ENCODE measurements at places on chromosomes 2 and 18.

GRCh38 chr18:62939926-62940325, 224.6 kb downstream of the PHLPP1 start:
- no peak for DNase-seq

GRCh38 chr18:55290898-55291297, 297.1 kb downstream of the TCF4 start:
- DNase-seq = no peak

GRCh38 chr2:161204846-161205245, 44.6 kb downstream of the TANK start:
- DNase-seq = no peak

- DNase-seq = no peak
Observed at GRCh38 chr2:219486380-219486959, 12.2 kb upstream of the GMPPA start.

DNA sequence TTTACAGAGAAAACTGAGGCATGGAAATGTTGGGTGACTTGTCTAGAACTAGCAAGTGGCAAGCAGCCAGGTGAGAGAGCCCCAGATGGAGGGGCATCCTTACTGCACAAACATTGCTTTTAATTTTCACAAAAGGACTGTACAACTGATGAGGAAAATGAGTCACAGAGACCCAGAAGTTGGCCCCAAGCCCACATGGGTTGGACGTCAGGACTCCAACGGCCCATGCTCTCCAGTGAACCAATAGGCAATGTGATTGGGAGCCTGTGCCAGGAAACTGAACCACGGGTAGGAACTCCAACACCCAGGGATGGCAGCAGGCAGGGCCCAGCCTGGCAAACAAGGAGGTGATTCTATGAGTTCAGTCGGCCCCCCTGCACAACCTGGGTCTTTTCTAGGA, 50.8 kb downstream of the PID1 start:
- DNase-seq = no peak

DNA sequence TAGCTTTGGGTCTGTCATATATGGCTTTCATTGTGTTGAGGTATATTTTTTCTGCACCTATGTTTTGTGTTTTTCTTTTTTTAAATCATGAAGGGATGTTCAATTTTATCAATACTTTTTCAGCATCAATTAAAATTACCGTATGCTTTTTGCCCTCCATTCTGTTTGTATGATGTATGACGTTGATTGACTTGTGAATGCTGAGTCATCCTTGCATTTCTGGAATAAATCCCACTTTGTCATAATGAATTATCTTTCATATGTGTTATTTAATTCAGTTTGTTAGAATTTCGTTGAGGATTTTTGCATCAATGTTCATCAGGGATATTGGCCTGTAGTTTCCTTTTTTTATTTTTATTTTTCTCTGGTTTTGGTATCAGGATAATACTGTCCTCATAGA, 790.9 kb downstream of the TMEM182 start:
- no peak for DNase-seq

DNA sequence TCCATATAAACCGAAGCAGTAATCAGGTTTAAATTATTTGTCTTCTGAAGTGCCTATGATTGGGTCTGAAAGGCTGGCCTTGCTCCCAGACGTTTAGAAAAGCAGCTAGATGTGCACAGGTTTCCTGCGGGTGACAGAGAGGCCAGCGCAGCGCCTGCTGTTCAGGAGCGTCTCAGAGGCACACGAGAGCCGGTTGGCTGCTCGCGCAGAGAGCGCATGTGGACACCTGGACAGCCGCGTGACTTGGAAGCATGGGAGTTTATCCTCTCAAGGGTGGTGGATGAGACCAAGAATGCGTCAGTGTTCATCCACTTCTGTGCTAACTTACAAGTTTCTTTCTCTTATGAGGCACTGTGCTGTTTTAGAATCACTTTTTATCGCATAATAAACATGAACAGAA, 303.7 kb downstream of the PTGR3 start:
- DNase-seq = no peak

DNA sequence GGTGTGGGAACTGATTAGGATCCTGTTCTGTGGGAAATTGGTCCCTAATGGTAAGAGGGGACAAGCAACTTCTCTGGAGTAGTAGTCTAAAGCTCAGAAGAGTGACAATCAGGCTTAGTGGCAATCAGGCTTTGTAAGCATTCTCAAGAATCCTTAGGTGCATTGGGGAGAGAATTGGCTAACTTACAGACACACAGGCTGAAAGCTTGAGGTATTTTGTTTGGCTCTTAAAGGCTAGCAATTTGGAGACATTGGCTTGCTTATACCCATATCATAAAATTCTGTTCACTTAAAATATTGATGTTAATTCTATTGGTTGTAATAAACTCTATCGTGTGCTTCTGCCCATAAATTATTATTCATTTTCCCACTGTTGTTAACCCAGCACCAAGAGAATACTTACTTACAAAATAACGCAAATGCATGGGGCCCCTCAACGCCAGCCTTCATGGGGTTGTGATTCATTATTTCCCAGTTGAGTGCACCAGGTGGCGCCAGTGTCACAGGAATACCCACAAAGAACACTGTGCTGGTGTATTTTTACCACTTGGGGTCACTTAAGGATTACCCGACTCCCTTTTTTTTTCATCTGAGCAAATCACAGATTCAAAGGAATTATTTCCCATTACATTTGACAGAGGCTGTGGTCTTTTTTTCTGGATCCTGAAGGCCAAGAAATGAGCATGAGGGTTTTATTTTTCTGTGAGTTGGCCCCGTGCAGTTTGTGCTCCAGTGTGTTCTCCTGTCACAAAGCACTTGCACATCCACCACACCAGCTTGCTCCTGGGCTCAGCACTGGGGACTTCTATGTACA, 45.5 kb downstream of the DDX1 start:
- peak; percentile 55 for DNase-seq

GRCh38 chr2:225310745-225311144, 88.8 kb upstream of the NYAP2 start:
- DNase-seq = no peak

- DNase-seq = no peak
Observed at GRCh38 chr2:85727798-85728197, 26.0 kb upstream of the ATOH8 start.

GRCh38 chr2:210480079-210480478, 3.5 kb upstream of the LANCL1 start:
- DNase-seq = no peak

GRCh38 chr2:222127660-222128059, 171.1 kb downstream of the PAX3 start:
- no peak for DNase-seq

GRCh38 chr2:234565842-234566619, 69.2 kb upstream of the ARL4C start:
- DNase-seq = no peak

- no peak for DNase-seq
Observed at GRCh38 chr18:74399091-74399887, 57.8 kb downstream of the DIPK1C start.

- DNase-seq = no peak
Observed at GRCh38 chr2:224865016-224865415, 148.9 kb upstream of the CCDC195 start.

DNA sequence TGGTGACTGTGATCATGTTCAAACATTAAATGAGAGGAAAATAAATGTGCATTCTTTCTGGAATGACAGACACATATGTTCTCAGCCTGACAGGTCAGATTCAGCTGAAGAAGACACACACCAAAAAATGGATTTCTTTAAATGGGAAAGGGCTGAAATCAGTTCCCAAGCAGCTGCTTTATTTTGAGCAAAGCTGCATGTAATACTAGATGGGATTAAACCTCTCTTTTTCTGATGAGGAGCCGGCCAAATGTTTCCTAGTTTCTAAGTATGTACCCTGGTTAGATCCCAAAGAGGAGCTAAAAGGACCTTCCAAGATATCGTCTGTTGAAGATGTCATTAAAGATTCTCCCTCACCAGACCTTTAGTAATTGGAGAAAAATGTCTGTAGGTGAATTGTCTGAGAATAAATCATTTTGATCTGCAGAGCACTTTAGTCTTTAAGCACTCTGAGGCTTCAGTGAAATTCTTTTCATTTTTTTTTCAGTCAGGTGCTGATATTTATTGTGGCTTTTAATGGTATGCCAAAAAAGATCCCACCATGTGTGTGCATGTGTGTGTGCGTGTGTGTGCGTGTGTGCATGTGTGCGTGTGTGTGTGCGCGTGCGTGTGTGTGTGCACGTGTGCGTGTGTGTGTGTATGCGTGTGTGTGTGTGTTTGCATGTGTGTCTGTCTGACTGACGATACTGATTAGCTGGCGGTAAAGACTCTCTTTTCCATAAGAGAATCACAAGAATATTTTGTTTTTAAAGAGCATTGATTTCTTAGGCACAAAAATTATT, 175.8 kb downstream of the IRS1 start:
- DNase-seq = no peak

DNA sequence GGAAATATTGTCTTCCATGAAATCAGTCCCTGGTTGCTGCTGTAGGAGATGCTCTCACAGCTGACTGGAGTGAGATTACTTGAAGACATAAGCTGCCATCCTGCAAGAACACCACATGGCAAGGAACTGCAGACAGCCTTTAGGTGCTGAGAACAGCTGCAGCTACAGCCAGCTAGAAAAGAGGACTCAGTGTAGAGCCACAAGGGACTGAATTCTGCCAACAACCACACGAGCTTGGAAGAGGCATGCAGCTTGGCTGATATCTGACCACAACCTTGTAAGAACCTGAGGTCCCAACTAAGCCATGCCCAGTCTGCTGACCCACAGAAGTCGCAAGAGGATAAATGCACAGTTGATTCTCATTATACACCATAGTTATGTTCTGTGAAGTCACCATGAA, 181.8 kb upstream of the ARL4C start:
- no peak for DNase-seq

- DNase-seq = no peak
Observed at GRCh38 chr2:106638580-106638979, 151.4 kb downstream of the CD8B2 start.

GRCh38 chr18:58896268-58896667, 31.6 kb downstream of the ZNF532 start:
- no peak for DNase-seq

GRCh38 chr18:36424741-36425142, 127.2 kb downstream of the FHOD3 start:
- no peak for DNase-seq

DNA sequence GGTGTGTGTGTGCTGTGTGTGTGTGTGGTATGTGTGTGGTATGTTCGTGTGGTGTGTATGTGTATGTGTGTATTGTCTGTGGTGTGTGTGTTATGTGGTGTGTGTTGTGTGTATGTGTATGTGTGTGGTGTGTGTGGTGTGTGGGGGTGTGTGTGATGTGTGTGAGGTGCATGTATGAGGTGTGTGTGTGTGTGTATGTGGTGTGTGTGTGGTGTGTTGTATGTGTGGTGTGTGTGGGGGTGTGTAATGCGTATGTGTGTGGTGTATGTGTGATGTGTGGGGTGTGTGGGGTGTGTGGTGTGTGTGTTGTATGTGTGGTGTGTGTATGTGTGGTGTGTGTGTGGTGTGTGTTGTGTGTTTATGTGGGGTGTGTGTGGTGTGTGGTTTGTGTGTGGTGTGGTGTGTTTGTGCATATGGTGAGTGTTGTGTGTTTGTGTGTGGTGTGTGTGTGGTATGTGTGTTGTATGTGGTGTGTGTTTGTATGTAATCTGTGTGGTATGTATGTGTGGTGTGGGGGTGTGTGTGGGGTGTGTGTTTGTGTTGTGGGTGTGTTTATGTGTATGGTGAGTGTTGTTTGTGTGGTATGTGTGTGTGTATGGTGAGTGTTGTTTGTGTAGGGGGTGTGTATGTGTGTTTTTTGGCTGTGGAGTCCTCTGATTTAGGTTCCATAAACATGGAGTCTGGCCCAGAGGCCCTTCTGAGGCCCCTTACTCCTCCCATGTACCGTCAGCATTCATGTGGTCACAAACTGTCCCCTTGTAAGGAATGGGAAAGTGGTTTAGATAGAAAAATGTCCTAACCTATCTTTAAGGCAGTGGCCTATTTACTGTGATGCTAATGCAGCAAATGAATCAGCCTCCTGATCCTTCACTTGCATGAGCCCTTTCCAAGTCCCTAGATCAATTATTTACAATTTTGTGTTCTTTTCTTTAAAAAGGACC, 116.0 kb downstream of the ALPK2 start:
- no peak for DNase-seq

DNA sequence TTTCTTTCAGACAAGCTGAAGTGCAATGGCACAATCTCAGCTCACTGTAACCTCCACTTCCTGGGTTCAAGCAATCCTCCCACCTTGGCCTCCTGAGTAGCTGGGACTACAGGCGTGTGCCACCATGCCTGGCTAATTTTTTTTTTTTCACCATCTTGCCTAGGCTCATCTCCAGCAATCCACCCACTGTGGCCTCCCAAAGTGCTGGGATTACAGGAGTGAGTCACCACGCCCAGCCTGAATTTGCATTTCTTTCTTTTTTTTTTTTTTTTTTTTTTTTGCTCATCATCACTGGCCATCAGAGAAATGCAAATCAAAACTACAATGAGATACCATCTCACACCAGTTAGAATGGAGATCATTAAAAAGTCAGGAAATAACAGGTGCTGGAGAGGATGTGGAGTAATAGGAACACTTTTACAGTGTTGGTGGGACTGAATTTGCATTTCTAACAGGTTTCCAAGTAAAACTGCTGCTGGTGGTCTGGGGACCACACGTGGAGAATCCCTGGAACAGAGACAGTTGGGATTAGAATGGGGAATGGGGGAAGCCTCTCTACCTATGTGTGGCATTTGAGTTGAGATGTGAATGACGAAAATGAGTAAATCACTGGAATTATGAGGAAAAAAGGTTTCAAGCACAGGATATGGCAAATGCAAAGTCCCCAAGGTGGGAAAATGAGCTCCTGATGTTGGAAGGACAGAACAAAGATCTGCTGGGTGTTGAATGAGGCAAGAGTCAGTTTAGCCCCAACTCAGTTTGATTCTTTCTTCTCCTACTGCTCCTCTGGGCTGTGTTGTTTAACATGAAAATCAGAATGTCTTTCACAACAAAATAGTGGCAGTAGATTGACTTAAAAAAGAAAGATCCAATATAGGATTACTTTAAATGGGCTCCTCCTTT, 88.8 kb upstream of the MAP4K4 start:
- DNase-seq = no peak

DNA sequence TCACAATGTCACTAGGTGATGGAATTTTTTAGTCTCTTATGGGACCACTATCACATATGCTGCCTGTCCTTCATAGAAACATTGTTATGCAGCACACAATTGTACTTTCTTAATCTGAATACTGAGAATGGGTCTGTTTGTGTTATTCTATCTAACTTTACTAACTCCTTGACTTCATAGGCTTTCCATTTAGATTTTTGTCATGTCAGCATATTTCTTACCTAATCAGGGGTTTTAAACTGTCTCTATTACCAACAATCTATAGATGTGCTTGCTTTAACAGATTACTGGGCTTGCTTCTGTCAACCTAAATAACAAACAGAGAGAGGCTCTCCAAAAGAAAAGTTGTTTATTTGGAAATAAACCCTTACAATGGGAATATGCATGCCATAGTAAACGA, 289.6 kb upstream of the ZNF804A start:
- no peak for DNase-seq

GRCh38 chr2:45808294-45808800, 156.9 kb downstream of the PRKCE start:
- no peak for DNase-seq

- no peak for DNase-seq
Observed at GRCh38 chr18:48493434-48494230, 45.2 kb upstream of the CTIF start.

- no peak for DNase-seq
Observed at GRCh38 chr2:219688560-219689445, 61.4 kb downstream of the SLC4A3 start.
